NCI-H1092 treated with DMSO at 0.1 percent for 48 hours (cell line): ENCODE measurements at places on chromosomes 1 and 21.

DNA sequence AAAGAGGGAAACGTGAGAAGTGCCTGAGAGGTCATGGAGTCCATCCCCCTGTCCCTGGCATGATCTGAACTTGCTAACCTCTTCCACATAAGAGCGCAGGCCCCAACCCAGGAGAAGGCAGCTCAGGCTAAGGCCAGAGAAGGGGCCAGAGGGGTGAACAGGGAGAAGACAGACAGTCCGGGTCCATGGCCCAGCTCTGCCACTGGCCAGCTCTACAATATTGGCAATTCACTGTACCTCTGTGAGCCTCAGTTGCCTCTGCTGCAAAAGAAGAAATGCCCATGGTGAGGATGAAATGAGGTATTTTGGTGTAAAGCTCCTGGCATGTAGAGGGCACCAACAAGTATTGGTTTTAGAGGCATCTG, 72.3 kb downstream of the CAMK2N1 start:
- no peak for DNase-seq

- no peak for DNase-seq
Observed at GRCh38 chr1:219138747-219139146, 34.9 kb upstream of the LYPLAL1 start.

- DNase-seq = no peak
Observed at GRCh38 chr1:12505231-12505630, 112.8 kb downstream of the DHRS3 start.

DNA sequence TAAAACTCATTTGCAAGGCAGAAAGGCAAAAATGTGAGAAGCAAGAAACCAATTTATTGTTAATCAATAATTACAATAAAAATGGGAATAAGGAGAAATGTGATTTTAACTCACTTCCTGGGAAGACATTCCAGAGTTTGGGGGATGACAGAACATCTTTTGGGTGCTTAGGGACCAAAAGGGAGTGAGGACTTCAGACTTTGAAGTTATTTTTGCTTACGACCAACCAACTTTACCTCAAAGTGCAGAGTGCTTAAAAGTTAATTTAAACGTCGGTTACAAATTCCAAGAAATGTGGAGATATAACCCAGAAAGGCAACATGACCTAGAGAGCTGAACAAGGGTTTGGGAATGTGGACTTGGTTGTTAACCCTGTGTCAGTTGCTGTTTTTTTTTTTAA, 234.5 kb upstream of the C1orf105 start:
- no peak for DNase-seq

DNA sequence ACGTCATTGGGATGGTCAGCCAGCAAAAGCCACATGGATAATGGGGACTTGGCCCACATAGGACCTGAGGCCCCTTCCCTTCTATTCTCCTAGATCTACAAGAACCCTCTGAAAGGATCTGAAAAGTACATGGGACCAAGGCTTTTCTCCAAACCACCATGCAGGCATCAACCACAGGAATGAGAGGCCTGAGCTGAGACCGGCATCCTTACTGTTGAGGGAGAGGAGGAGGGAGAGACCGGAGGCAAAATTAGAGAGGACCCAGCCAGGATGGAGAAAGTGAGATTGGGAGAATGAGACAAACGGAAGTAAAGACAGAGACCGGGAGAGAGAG, 281.7 kb downstream of the RRAGC start:
- DNase-seq = no peak

DNA sequence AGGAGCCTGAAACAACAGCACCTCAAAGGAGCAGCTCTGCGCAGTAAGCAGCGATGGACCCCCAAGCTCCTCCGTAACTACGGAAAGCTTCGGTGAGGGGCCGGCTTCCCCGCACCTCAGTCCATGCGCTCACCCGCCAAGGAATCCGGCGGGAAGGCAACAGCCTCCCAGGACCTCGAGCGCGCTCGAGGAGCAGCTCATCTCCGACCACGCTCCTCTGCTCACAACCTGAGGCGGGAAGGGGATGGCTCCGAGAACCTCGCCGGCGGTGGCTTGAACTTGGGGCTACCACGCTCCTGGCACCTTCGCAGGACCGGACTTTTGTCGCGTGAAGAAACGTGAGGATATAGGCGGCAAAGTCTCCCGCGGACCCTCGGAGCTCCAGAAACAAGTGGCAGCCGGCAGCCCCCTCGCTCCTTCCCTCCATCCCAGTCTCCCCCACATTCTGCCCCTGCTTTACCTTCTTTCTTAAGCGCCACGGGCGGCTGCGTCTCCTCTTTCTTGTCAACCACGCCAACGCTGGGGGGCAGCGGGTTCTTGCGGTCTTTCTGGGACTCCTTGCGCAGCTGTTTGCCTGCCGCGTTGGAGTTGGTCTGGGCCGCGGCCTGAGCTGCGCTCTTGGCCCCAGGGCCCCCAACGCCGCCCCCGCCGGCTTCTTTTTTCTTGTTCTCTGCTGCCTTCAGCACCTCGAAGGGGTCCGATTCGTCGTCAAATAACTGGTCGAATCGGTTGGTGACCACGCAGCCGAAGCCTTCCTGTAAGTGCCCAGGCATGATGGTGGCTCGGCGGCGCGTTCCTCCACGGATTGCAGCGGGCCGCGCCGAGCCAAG, 459 bp downstream of the SERBP1 start:
- peak; percentile 40 for DNase-seq

- no peak for DNase-seq
Observed at GRCh38 chr1:1883092-1883873, 7.6 kb downstream of the GNB1 start.

GRCh38 chr1:60265560-60266535, 192.3 kb upstream of the C1orf87 start:
- DNase-seq = no peak

- DNase-seq = no peak
Observed at GRCh38 chr1:192530254-192530653, 45.3 kb upstream of the RGS1 start.

GRCh38 chr1:43933386-43934100, at the start of gene ARTN:
Gene ARTN (plus strand): TSS chr1:43933801. CDS start chr1:43935657, 1,856 bp downstream.
- DNase-seq = peak; percentile 62

- no peak for DNase-seq
Observed at GRCh38 chr1:30751830-30752650, 5.5 kb downstream of the LAPTM5 start.

DNA sequence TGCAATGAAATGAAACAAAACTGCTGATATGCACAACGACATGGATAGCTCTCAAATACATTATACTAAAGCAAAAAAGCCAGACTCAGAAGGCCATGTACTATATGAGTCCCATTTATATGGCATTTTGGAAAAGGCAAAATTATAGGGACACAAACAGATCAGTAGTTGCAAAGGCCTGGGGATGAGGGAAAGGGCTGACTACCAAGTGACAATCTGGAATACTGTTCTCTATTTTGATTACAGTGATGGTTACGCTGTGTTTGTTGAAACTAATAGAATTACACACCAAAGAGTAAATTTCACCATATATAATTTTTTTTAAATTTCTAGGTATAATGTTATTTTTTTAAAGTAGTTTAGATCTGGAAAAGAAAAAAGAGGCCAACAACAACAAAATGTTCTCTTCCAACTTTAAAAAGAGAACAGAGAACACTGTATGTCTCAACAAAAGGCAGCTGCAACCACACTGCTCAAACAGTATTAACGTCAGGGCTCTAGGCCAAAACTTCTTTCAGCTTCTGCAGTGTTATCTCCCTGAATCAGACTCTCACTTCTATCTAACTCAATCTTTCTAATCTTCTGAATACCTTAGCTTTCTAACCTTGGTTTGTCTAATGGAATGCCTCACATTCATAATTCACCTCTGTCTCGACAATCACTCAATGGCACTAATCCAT, 75.8 kb downstream of the FOXJ3 start:
- DNase-seq = no peak

- DNase-seq = no peak
Observed at GRCh38 chr21:40667967-40668366, 179.0 kb downstream of the DSCAM start.

GRCh38 chr1:83574791-83575190, 424.1 kb downstream of the TTLL7 start:
- DNase-seq = no peak

DNA sequence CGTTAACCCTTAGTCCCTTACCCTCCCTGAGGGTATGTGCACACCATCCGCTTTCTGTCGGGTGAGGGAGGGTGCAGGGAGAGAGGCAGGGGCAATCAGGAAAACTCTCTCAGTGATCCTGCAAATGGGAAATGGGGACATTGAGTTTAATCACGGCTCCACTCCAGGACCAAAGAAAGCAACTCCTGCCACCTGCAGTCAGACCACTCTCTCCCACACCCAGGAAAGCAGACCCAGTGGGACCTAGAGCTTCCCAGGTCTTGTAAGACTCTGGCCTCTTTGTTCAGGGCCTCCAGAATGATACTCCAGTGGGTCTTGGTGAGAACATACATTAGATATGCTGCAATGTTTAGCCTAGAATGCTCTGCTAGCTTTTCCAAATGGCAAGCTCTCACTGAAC, 71.5 kb downstream of the GNG12 start:
- DNase-seq = no peak

DNA sequence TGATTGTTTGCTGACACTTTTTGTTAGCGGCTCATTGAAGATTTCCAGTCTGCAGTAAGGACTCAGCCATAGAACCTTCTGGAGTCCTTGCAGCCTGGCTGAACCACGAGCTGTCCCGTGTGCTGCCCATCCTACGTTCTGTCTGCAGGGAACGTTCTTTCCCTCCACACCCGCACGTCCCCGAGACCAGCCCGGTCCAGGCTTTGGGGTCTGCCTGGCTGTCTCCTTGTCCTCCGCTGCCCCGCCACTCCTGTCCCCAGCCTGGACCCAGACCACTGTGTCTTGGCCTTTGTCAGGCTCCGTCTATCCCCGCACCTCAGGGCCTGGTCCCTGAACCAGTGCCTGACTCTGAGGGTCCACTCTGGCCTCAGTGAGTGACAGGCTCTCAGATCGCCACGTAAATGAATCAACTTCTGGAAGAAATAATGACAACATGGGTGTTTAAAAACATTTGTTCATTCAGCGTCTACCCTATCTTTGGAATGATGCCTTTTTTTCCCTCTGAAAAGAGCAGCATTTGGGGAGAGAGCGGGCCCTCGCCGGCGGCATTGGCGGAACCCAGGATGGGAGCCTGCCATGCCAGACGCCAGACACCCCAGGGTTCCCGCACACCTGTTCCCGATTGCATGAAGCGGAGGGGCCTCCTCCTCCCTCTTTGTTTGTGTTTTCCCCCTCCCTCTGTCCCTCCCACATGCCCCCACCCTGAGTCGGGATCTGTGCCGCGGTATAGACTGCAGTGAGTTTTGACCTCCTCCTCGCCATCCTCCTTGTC, 43.9 kb upstream of the C1orf174 start:
- no peak for DNase-seq

DNA sequence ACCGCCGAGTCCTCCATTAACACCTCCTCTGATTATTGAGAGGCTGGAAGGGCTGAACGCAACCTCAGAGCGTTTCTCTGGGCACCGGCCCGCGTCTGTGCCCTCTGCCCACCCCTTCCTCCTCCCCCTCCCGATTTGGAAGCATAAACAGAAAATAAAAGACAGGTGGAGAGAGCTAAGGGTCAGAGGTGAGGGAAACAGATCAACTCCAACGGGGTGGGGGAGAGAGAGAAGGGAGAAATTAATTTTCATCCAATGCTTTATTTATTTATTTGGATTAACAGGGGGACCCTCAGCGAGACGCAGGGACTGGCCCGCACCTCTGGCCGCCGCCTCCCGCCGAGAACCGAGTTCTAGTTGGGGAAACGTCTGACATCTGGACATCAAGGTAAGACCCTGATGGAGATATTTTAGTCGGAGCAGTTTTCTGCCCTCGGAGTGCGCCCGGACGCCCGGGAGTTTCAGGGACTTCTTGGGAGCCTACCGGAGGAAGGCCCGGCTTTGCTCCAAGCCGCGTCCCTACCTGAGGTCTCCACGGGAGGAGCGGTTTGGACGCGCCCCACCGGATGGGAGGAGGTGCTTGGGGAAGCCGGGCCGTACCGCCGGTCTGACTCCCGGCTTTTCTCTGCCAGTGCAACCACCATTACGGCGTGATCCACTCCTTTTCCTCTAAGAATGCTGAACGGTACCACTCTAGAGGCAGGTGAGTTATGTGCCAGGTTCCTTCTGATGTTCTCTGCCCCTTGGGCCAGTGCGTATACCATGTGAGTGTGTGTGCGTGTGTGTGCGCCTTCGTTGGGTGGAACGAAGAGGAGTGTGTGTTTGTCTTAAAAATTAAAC, 5.1 kb upstream of the LHX9 start:
- no peak for DNase-seq

DNA sequence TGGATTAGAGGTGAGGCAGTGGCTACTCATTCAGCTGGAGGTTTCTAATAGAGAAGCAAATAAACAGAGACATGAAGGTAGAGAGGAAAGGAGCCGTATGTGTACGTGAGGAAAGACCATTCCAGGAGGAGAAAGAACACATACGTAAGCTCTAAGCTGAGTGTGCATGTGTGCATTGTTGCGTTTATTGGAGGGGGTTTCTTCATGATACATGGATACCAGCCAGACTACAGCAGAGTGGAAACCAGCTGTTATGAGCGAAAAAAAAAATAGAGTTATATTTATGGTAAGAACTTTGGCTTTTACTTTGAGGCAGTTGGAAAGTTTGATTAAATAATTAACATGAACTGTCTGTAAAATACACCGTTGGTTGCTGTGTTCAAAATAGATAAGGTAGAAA, 173.4 kb upstream of the RGS18 start:
- DNase-seq = no peak

DNA sequence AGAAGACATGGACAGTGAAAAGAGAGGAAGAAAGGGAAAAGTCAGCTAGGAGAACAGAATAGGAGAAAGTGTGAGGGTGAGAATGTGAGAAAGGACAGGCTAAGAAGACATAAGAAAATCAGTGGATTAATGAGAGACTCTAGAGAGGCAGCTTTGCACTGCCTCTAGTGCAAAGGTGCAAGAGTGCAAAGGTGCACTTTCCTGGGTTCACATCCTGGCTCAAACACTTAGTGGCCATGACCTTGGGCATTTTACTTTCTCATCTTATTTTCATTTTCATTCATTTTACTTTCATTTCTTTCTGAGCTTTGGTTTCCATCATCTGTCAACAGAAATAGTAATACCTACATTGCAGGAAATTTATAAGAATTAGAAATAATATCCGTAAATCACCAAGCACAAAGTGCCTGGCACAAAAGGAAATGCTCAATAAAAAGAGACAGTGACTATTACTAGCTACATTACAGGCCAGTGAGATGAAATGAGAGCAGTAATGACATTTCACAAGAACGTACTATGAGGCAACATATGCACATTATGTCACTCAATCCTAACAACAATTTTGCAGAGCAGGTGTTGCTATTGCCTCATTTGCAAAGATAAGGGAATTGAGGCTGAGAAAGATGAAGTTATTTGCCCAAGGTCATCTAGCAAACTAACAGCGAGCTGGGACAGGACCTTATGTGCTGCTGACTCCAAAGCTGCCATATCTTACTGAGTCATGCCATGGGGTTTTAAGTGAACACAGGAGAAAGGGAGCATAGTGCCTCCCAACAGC, 107.0 kb upstream of the TLR5 start:
- no peak for DNase-seq

GRCh38 chr1:22708777-22709176, 1.9 kb upstream of the EPHB2 start:
- no peak for DNase-seq
